ENCODE measurements at places on chromosomes 2 and 18.

GRCh38 chr2:232322560-232323327 lies 55.8 kb upstream of the ALPP start:
- DNase-seq = no peak

DNA sequence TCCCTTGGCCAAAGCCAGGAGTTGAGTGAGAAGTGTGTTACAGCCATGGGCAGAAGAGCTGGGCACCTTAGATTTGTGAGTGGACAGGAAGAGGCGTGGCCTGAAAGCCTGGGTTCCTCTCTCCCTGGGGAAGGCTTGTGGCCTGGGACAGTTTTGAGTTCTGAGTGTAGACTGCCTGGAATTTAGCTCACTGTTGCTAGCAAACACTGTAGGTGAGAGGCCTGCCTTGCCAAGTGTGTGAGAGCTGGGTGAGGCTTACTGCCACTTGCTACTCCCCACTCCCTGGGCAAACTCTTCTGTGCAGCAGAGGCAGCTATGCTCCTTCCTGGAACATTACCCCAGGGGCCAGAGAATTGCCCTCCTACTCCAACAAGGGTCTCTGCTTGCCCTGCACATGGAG lies 150.0 kb upstream of the GALNT5 start:
- no peak for DNase-seq

- no peak for DNase-seq
These were observed 80.0 kb downstream of the ETAA1 start for GRCh38 chr2:67476809-67477790.

DNA sequence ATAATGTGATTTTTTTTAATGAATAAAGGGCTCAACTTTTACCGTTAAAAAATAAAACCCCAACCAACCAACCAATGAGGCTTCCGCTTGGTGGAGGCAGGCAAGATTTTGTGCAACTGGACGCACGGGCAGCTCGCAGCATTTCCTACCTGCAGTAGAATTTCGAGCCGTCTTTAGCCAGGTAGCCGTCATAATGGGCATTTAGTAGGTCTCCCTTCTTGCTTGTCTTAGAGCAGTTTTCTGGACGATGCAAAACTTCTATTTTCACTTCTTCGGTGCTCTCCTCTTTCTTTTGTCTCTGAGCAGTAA lies 316 bp downstream of the FKBP7 start:
- DNase-seq = no peak

- no peak for DNase-seq
These were observed 791.0 kb downstream of the LRRTM4 start for GRCh38 chr2:76731157-76731556.

GRCh38 chr2:48080534-48081316 lies 174.4 kb upstream of the FBXO11 start:
- no peak for DNase-seq

- DNase-seq = no peak
These were observed 95.0 kb downstream of the EPC2 start for GRCh38 chr2:148739454-148740105.

DNA sequence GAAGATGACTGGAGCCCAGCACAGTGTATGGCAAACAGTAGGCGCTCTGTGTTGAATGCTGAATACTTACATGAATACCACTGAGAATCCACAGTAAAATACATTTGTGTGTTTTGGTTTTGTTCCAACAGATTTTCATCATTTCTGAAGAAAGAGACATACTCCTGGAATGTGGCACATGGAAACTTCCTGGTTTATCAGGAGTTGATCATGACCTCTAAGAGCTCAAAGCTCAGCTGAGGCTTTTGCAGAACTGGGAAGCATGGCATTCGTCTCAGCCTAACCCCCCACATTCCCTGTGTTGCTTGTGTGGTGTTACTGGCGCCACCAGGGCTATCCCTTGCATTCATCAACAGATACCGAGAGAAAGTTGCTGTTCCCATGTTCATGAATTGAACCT lies 316.9 kb upstream of the REV1 start:
- no peak for DNase-seq

DNA sequence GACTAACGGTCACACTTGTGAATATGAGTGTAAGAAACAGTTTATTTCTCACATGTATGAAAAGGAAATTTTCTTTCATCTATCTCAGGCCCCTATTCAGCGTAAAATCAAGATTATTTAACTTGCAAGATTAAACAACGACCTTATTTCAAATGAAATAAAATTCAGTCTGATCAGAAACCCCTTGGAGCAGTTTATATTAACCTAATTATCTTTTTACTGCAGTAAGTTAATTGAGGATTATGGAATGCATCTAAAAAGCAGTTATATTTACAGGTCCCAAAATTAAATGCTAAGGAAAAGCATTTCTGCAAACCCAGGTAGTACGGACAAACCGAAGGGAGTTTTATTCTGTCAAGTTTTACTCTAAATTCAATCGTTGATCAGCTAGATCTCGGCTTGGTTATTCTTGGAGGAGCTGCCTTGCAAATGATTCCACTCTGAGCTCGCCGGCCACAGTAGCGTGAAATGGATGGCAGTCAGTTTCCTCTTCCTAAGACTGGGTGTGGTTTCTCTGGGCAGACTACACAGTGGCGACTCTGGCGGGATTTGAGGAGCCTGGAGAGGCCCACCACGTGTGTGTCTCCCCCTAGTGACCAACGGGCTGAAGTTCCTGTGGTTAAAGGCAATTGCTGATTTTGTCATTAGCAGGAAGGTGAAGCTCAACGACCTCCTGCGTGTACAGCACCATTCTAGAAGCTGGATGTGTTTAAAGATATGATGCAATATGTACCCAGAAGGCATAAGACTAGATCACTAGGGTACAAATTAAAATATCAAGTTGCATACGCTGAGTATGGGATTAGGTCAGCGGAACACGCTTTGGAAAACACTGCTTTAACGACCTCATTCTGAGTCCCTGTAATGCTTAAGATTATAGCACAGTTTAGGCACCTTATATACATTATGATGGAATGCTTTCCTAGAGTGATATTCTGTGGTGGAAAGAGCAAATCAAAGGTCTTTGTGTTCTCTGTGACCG lies 36.4 kb downstream of the PRKRA start:
- peak; percentile 67 for DNase-seq

DNA sequence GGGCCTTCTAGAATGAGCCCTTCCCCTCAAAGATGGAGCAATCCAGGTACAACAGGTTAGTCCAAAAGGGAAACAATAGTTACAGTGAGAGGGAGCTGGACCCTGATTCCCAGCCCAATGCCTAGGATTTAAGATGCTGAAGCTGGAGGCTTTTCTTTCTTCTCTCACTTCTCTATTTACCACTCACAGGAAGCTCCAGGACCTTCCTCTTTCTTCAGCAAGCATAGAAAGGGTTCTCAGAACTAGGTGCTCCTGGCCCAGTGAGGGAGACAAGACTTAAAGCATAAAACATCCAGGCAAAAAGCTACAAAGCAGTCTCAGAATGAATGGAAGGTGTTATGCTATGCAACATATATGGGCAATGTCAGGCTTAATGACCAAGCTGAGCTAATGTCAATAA lies 279.0 kb downstream of the SRBD1 start:
- no peak for DNase-seq

GRCh38 chr2:44121899-44122298 lies 46.8 kb upstream of the PPM1B start:
- no peak for DNase-seq

GRCh38 chr2:113275556-113276215 lies 3.0 kb downstream of the PAX8 start:
- no peak for DNase-seq

DNA sequence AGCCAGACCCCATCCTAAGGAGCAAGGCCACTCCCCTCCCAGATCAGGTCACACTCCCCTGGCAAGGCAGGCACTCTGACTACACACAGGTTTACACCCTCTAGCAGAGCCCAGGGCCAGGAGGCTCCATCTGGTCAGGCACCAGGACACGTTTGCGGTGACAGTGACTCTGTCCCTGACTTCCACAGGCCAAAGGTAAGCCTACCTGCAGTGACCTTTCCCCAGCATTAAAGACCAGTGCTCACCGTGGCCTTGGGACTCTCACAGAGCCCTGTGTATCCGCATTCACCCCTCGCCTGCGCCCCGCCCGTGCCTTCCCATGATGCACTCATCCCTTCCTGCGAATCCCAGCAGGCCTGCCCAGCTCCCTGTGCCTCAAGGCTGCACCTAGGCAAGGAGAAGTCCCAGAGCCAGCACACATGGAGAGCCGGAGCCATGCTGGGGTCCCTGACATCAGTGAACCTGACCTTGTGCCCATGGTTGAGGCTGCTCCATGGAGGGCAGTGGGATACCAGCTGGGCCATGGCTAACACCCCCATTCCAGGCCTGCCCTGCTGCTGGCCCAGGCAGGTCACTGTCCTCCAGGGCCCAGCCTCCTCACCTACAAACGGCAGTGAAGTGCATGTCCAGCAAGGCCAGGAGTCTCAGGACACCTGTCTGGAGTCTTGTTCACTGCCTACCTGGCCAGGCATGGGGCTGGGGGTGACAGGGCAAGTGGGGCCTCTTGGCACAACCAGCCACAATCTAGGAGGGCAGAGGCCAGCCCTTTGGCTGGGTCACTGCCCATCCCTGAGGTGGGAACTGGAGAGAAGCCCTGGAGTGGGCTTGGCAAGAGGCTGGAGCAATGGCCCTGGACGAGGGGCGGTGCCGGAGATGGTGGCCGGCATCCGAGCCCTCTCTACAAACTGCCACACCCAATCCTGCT lies 3.0 kb downstream of the NEURL3 start:
- DNase-seq = no peak

- DNase-seq = no peak
These were observed 13.3 kb downstream of the CD28 start for GRCh38 chr2:203719456-203720410.

- no peak for DNase-seq
These were observed 34.7 kb downstream of the MAP4K4 start for GRCh38 chr2:101732199-101732598.

DNA sequence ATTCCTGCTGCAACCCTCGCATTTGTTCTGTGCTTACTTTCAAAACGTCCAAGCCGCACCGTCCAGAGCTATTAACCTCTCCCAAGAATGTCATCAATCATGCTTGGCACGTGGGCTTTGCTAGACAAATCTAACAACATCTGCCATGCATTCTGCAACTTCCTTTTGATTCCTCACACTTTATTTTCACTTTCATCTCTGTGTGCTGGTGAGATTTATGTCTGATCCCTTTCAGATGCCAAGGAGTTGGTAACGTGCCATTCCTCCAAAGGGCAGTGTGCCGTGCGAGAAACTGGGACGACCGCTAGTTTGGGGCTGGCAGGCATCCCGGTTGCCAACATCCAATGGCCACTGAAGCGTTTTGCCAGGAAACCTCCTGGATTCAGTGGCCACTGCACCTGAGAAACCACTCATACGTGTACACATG lies 230.0 kb upstream of the PARD3B start:
- no peak for DNase-seq

GRCh38 chr2:39529836-39530235 lies 92.8 kb upstream of the MAP4K3 start:
- DNase-seq = no peak

GRCh38 chr2:150136401-150136800 lies 351.1 kb downstream of the RND3 start:
- no peak for DNase-seq

DNA sequence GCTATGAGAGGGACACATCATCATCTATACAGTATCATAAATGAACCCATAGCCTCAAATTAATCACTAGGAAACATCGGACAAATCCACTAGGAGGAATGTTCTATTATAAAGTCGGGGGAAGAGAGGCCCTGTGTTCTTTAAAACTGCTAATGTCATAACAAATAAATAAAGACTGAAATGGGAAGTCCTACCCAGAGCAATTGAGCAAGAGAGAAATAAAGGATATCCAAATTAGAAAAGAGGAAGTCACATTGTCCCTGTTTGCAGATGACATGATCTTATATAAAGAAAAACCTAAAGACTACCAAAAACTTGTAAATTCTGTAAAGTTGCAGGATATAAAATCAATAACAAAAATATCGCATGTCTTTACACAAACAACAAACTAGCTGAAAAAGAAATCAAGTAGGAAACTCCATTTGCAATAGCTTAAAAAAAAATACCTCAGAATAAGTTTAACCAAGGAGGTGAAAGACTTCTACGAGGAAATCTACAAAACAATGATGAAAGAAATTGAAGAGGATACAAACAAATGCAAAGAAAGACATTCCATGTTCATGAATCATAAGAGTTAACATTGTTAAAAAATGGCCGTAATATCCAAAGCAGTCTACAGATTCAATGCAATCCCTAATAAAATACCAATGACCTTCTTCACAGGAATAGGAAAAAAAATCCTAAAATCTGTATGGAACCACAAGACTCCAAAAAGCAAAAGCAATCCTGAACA lies 30.6 kb downstream of the RTN4 start:
- DNase-seq = no peak

- DNase-seq = no peak
These were observed 11.8 kb downstream of the RASGRP3 start for GRCh38 chr2:33488178-33488690.

DNA sequence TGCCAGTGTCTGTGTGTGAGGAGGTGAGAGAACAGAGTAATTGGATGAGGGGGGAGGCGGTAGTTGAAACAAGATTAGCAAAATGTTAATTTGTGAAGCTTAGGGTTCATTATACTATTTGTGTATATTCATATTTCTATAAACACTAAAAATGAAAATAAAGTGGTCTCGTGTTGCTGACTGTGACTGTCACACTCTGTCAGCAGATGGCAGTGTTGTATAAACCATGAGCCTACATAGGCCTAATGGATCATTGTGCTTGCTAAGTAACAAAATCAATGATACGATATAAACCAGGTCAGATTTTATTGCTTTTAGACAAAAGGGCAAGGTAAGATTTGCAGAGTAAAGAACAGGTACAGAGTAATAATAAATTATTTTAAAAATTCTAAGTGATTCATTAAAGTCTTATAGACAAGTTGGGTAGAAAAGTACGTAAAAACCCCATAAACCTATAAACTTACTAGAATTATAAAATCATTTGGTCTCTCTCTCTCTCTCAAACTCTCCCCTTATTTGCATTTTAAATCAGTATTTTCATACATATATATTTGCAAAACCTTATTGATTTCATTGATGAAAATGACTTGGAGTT lies 182.7 kb downstream of the RPIA start:
- no peak for DNase-seq

GRCh38 chr2:197810491-197810890 lies 6.1 kb downstream of the PLCL1 start:
- no peak for DNase-seq
